Left cardiac atrium (tissue), 4 donors: ENCODE measurements at places on chromosomes 1 and 21.

GRCh38 chr1:8409106-8409505 lies 91.2 kb downstream of the SLC45A1 start:
- DNase-seq, result no peak

DNA sequence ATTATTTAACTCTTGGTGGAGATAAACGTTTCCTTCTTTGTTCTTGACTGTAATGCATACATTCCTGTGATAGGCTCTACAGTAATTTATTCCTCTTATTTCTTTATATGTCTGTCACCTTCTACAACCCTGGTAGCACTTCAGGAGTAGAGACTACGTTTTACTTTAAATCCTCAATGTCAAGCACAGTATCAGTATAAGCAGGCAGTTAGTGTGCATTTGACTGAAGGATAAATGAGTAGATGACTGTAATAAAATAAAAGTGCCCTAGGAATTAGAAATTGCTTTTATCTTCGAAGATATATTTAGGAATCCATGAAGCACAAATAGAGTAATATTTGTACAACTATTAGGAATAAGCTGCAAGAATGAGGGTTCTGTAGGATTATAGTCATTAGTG lies 599.6 kb upstream of the PRMT6 start:
- no peak for DNase-seq

DNA sequence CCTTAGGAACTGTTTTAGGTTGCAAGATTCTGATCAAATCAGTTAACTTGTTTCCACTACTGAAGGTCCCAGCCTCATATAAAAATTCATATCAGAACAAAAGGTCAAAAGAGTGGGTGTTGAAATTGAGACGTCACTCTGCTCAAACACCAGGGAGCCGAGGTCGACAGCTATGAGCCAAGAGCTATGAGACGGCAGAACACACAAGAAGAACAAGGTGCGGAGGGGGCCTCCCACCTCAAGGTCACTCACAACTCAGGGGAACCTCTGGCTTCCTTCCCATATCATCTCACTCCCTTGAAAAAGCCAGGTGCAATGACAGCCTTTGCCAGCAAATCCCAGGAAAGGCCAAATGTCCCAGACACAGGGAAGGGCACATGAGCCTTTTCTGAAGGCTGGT lies 749 bp downstream of the SEC16B start:
- no peak for DNase-seq

DNA sequence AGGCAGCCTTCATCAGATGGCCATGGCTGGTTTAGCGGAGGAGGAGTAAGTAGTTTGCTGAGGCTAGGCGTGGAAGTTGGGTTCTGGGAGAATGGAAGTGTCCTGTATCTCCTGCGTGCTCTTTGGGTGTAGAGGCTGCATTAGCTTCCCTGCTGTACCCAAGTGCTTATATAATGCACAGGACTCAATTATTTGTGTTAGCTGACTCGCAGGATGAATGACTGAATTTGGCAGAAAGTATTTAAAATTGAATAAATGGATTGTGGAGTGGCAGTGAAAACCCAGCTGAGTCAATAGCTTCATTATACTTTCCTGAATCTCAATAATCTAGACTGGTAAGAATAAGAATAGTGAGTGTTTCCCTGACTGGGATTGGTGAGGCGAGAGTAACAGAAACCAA lies 13.8 kb downstream of the DNTTIP2 start:
- DNase-seq, result no peak

DNA sequence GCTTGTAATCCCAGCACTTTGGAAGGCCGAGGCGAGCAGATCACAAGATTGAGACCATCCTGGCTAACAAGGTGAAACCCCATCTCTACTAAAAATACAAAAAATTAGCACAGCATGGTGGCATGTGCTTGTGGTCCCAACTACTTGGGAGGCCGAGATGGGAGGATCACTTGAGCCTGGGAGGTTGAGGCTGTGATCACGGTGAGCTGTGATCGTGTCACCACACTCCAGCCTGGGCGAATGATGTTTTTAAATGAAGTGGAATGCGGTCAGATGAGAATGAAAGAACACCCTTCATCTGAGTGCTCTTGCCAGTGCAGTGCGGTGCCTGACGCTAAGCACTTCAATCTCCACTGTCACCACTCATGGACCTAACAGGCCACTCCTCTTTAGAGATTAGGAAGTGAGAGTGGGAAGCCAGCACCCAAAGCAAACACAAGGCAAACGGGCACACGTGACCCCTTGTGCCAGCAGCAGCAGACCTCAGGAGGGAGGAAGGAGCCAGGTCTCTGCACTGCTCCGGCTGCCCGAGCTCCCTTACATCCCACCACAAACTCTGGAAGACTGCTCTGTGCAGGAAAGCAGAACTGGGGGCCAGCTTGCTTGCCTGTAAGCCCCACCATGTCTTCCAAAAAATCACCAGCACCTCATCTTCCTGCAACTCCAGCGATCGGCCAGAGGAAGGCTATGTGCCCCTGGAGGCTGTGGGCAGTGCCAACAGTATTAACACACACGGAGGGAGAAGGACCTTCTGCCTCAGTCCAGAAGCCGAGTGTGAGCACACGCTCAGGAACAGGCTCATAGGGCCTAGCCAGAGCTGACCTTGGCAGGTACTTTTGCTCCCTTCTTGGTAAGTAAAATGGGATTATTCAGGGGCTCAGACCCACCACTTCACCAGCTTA lies 9.7 kb downstream of the CTNNBIP1 start:
- DNase-seq, result peak; percentile 73

GRCh38 chr1:75233302-75233929 lies 99.2 kb downstream of the LHX8 start:
- DNase-seq, result no peak

DNA sequence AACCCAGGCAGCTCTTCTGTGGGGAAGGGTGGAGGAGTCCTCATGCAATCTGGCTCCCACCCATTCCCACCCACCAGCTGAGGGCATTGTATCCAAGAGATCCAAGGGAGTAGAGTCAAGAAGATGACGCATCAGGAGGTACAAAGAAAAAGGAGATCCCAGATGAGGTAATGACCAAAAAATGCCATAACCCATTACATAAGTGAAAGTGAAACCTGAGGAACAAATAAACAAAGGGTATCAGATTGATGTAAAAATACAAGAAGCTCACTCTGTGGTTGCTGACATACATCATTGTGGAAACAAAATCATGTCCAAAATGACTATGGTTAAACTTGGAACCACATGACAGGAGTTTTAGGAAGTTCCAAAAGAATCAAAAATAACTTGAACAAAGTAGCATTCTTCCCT lies 42.5 kb downstream of the CCN1 start:
- DNase-seq, result no peak
